ENCODE measurements at places on chromosomes 5 and 9.

DNA sequence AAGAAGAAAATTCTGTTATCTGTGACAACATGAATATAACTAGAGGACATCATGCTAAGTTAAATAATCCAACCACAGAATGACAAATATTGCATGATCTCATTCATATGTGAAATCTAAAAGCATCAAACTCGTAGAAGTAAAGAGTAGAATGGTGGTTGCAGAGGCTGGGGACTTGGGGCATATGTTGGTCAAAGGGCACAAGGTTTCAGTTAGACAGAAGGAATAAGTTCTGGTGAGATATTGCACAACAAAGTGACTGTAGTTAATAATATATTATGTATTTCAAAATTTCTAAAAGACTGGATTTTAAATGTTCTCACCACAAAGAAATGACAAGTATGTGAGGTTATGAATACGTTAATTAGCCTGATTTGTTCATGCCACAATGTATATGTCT is 24.8 kb downstream of the GRIA1 start:
- DNase-seq: no peak

DNA sequence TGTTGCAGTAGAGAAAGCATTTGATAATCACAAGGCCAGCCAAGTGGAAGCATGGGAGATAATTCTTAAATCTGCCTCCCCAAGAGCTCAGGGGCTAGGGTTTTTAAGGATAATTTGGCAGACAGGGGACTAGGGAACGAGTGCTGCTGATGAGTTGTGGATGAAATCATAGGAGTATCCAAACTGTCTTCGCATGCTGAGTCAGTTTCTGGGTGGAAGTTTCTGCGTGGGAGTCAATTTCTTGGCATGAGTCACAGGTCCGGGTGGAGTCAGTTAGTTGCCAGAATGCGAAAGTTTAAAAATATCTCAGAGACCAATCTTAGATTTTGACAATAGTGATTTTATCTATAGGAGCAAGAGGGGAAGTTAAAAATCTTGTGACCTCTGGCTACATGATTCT is 112.6 kb downstream of the TMC1 start:
- no peak for DNase-seq

DNA sequence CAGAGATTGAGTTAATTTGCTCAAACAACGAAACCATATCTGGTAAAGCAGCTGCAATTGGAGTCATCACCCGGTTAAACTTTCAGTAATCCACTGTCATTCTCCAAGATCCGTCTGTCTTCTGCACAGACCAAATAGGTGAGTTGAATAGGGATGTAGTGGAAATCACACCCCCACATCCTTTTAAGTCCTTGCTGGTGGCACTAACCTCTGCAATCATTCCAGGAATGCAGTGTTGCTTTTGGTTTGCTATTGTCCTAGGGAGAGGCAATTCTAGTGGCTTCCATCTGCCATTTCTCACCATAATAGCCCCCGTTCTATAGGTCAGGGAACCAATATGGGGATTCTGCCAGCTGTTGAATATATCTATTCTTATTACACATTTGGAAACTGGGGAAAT is 14.6 kb upstream of the BTF3 start:
- DNase-seq: no peak

DNA sequence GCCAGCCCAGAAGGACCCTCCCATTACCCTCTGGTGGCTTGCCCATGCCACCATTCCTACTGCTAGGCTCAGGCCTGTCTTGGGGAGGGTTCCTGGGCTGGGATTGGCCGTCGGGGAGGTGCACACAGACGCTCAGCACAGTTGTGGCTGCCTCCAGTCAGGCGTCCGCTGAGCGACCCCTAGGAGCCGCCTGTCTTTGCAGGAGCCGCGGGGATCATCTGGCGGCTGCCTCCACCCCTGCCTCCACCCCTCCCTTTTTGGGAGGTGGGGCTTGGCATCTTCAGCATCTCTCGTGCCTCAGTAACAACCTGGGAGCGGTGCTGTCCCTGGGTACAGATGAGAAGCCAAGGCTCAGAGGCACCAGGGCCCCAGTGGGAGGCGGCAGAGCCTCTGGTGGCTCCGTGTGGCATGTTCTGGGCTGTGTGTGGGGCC is 39.6 kb downstream of the RXRA start:
- DNase-seq: no peak

DNA sequence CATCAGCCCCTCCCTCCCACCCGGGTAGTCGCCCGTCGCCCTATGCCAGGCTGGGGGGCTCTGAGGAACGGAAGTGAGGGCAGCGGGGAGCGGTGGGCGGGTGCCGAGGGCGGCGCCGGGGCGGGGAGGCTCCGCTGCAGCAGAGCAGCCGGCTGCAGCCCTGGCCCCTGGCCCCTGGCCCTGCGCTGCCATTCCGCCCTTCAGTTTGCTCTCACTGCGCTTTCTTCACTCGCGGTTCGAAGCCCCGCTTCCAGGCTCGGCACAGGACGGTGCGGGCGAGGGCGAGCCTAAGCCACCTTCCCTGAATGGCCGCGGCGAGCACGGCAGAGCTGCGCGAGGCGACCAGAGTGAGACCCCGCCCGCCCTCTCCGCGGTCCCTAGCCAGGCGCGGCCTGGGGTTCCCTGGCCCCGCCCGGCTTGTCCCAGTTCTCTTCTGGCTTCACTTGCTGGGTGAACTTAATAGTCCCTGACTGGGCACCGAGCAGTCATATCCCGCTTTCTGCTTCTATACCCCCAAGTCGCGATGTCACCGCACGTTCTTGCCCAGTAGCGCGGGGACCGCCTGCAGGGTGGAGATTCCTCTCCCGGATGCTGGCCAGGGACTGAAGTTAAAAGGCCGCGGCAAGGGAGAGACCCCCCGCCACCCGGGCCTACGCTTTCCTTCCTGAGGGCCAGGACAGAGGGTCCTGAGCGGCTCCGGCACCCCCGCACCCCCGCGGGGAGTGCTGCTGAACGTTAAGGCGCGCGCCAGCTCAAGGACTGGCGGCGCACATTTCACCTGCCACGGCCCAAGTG is 623 bp upstream of the TRIM36 start:
- DNase-seq: no peak

- no peak for DNase-seq
Measured at GRCh38 chr5:37714756-37715155, 125.1 kb downstream of the GDNF start.

DNA sequence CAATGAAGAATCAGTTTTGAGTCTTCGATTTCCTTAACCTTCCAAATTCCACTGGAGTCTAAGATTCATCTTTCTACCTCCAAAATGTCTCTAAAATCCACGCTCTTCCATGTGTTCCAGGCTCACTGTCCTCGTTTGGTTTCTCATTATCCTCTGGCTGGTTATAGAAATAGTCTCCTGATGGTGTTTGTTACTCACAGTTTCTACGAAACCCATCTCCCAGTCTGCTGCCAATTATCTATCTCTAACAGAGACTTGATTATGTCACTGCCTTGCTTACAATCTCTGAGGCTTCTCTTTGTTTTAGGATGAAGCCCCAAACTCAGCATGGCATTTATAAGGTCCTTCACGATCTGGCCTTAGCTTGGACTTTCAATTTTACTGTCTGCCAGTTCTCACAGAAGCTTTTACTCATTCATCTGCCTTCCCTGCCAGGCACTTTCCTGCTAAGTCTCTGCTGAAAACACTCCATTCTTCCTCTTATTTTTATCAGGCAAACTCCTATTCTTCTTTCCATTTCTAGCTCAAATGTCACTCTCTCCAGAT is 339.6 kb upstream of the SGCD start:
- DNase-seq: no peak

- DNase-seq: no peak
Measured at GRCh38 chr5:123916345-123917121, 404.6 kb downstream of the CSNK1G3 start.

DNA sequence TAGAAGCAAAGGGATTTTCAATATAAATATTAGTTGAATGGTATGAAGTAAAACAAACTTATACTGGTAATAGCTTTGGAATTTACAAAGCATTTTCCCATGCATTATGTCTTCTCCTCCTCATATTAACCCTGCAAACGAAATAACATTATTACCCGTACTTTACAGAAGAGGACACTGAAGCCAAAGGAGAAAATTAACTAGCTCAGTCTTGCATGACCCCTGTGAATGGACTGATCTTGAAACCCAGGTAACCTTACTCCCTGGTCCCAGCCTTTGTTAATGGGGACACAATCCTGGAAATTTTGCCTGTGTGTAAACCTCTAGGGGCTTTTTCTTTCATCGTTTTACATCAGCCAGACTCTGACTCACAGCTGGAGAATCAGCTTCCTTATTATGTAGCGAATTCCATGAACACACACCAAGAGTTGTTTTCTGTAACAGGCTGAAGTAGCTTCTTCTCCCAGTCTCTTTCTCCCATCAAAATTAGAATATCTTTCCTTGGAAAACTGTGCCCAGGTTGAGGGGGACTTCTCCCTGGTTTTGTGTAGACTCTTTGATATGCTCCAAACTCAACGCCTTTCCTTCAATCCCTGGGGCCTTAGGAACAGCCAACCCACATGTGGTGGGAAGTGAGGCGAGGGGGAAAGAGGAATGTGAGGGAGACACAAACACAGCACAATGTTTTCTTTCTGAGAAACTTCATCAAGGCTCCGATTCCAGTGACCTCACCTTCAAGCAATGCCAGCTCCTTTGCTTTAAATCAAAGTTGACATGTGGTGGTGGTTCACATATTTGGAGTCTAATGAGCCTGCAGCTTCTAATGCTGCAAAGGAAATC is 480.9 kb upstream of the PAPPA start:
- DNase-seq: no peak

- DNase-seq: no peak
Measured at GRCh38 chr9:133351908-133352634, 4.1 kb downstream of the RPL7A start.

DNA sequence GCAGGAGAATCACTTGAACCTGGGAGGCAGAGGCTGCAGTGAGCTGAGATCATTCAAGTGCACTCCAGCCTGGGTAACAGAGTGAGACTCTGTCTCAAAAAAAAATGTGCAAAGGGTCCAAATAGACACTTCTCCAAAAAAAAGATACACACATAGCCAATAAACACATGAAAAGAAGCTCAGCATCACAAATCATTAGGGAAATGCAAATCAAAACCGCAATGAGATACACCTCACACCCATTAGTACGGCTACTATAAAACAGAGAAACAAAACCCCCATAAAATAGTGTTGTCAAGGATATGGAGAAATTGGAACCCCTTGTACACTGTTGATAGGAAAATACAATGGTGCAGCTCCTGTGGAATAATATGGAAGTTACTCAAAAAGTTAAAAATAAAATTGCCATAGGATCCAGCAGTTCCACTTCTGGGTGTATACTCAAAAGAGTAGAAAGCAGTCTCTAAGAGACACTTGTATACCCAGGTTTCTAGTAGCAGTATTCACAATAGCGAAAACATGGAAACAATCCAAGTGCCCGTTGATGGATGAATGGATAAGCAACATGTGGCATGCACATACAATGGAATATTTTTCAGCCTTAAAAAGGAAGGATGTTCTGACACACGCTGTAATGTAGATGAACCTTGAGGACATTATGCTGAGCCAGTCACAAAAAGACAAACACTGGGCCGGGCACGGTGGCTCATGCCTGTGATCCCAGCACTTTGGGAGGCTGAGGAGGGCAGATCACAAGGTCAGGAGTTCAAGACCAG is 57.2 kb upstream of the PPARGC1B start:
- no peak for DNase-seq

DNA sequence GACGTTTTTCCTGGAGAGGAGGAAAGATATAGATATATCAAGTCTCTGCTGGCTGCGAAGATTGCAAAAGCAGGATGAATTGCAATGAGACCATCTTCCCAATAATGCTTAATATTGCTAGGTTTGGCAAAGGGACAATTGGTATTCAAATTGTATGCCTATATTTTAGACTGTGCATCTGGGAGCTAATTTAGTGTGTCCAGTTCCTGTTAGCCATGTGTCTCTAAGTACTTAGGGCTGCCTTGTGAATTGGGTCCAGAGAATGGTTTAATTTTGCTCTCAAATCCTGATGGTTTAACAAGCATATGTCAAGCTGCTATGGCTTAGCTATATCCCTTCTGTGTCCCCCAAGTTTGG is 97.6 kb upstream of the ZNF366 start:
- no peak for DNase-seq

DNA sequence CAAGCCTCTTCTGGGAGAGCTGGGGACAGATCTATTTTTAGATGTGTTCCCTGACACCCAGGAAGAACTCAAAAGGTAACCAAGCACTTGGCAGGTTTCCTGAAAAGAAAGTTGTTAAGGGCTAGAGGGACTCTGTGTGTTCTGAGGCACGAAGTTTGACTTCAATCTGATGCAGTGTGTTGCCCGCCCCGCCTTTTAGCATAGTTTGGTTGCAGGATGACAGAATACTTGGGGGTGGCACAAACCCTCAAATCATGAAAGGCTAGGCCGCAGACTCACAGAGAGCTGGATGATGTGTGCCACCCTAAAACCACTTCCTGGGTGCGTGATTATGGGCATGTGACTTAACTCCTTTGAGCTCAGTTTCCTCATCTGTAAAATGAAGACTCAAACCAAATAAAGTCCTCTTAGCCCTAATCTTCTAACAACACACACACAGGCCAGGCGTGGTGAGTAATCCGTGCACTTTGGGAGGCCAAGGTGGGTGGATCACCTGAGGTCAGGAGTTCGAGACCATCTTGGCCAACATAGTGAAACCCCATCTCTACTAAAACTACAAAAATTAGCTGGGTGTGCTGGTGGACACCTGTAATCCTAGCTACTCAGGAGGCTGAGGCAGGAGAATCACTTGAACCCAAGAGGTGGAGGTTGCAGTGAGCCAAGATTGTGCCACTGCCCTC is 12.8 kb upstream of the NDFIP1 start:
- DNase-seq: peak; percentile 60

DNA sequence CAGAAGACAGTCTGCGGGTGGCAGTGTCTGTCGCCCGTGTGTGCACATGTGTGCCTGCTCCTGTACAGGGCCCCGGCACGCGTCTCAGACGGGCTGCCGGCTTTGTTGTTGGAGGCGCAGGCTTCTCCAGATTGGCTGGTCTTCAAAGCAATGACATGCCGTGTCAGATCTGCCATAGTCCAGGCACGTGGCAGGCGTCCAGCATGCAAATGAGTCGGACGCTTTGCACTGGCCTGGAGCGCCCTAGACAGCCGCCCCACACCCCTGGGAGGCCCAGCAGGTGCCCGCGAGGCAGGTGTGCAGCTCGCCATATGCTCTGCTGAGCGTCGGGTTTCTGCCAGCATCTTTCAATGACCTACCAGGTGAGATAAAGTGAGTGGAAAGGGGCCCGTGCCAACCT is 71.5 kb downstream of the GADD45G start:
- DNase-seq: no peak

GRCh38 chr5:136016945-136017530 is 11.8 kb upstream of the TGFBI start:
- no peak for DNase-seq

DNA sequence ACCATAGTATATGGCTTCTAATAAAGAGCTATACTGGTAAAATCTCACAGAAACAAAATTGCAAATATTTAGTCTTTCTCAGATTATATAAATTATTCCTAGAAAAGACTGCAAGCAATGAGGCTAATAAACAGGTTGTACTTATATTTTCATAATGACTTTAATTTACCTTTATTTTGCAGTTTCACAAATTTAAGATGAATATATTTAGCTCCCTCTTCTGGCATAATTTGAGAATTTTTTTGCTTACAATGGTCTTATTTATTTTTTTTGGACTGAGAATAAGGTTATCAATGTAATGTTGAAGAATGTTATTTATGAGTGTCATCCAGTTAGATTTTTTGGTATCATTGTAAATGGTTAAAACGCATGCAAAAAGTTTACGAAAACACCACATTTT is 56.7 kb downstream of the PIK3R1 start:
- no peak for DNase-seq
